ENCODE measurements at places on chromosomes 6 and 20.
A peak's percentile ranks its signal among the peaks of the same experiment; 100 is the strongest.

GRCh38 chr20:10434467-10434831 is 427 bp upstream of the MKKS start:
- DNase-seq: peak; percentile 45

DNA sequence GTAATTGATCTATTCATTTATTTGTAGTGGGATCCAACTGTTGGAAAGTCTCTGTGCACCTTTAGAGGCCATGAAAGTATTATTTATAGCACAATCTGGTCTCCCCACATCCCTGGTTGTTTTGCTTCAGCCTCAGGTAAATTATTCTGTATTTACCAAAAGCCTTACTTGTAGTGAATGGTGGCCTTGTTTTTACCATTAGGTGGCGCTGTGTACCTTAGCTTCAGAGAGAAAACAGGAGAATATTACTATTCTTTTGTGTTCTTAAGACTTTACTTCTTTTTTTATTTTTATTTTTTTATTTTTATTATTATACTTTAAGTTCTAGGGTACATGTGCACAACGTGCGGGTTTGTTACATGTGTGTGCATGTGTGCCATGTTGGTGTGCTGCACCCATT is 23.7 kb downstream of the PEX7 start:
- no peak for DNase-seq

- no peak for DNase-seq
Measured at GRCh38 chr6:122116835-122117627, 282.4 kb upstream of the HSF2 start.

GRCh38 chr20:51413857-51414256 is 128.7 kb downstream of the NFATC2 start:
- no peak for DNase-seq

- no peak for DNase-seq
Measured at GRCh38 chr6:66926060-66926459, 1219.0 kb upstream of the EYS start.

- DNase-seq: no peak
Measured at GRCh38 chr20:16942756-16943155, 194.6 kb downstream of the OTOR start.

DNA sequence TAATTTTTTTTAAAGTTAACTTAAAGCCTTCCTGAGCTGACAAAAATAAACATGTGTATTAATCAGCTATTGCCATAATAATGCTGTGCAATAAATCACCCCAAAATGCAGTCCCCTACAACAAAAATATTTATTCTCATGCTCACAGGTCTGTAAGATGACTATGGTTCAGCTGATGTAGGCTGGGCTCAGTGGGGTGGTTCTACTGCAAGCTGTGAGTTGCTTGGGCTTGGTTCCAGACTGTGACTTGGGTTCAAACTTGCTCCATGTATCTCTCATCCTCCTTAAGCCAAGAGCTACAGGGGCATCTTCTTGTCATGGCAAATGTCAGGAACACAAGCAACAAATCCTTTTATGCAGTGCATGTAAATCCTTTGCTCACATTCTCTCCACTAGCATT is 644.3 kb downstream of the KIF16B start:
- DNase-seq: no peak

DNA sequence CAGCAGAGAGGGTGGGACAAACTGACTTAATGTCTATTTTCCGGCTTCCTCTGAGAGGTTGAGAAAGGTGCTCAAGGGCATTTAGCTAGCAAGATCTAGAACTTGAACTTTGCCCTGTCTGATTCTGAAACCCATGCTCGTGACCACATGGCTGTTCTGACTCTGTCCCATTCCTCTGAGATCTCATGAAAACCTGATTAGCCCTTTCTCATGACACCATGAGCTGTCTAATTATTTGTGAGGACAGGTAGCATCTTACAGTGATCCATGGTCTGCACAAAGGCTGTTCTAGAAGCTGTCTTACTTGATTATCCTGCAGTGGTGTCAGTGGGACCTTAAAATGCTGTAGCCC is 89.6 kb upstream of the TOX2 start:
- no peak for DNase-seq

DNA sequence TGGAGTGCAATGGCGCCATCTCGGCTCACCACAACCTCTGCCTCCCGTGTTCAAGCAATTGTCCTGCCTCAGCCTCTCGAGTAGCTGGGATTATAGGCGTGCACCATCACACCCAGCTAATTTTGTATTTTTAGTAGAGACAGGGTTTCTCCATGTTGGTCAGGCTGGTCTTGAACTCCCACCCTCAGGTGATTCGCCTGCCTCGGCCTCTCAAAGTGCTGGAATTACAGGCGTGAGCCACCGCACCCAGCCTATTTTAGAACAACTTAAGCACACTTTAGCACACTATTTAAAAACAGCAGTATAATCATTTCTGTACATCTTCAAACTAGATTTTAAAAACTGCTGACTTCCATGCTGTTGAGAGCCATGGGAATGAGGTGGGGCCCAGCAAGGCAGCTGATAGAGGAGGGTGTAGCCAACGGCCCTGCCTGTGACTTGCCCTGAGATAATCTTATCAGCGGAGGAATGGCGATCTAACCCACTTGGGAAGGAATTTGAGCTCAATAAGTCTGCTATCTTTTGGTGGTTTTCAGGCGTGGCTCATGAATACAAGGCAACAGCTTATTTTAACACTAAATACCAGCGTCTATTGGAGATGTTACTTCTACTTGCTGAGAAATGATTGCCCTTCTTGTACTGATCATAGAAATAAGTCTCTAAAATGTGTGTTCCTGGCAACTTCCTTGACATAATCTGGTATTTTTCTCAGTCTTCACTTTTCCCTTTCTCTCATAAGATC is 12.1 kb downstream of the ZDHHC14 start:
- no peak for DNase-seq

GRCh38 chr6:117265410-117266256 is at the start of gene VGLL2:
Gene VGLL2, plus strand, starts transcription at chr6:117265558. Its CDS starts 206 bp downstream, at chr6:117265764.
- no peak for DNase-seq

- no peak for DNase-seq
Measured at GRCh38 chr6:20564777-20565176, 30.5 kb downstream of the CDKAL1 start.

DNA sequence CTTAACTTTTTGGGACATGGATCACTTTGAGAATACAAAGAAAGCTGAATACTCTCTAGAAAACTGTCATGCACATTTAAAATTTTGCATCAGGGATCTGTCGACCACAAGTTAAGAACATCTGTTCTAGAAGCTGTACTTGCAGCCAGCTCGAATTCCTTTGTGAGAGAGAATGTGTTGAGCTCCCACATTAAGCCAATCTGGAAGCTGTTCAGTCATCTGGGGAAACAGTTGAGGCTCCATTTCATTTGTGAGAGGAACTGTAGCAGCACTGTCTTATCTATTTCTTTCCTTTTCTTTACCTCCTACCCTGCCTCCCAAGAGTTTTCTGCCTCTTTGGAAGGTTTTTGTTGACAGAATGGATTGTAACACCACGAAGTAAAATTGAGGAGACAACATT is 50.8 kb downstream of the KAT14 start:
- DNase-seq: no peak

- peak; percentile 26 for DNase-seq
Measured at GRCh38 chr20:34708621-34709043, 4.5 kb downstream of the TP53INP2 start.

DNA sequence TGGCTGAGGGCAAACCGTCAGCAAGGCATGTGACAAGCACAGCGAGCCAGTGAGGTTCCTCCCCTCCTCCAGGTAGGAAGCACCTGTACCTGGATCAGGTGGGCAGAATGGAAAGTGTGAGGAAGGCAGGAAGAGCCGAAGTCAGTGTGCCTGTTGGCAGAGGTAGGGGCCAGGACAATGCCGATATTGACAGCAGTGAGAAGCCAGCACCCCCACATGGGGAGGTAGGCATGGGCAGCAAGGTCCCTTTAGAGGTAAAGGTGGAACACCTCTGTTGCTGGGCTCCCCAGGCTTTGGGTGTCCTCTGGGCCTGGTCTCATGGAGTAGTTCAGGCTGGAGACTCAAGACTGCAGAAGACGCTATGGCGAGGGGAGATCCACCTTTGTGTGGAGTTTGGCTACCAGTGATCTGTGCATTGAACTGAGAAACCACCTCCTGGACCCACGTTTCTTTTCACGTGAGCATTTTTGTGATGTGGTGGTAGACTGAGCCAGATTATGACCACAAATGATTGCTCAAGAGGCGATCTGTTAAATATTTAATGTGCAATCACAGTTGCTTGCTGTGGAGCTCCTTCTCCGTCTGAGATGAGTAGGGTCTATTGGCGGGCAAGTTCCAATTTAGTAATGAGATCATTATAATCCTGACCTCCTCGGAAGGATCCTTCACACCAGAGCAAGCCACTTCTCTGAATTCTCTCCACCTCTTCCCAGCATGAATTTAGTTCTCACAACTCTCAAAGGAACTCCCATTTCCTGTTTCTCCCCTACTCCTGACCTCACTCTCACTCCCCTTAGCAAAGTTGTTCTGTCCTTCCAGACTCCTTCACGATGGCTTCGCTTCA is 174.8 kb downstream of the CDH26 start:
- no peak for DNase-seq

- DNase-seq: no peak
Measured at GRCh38 chr6:14819001-14819400, 426.9 kb upstream of the JARID2 start.

DNA sequence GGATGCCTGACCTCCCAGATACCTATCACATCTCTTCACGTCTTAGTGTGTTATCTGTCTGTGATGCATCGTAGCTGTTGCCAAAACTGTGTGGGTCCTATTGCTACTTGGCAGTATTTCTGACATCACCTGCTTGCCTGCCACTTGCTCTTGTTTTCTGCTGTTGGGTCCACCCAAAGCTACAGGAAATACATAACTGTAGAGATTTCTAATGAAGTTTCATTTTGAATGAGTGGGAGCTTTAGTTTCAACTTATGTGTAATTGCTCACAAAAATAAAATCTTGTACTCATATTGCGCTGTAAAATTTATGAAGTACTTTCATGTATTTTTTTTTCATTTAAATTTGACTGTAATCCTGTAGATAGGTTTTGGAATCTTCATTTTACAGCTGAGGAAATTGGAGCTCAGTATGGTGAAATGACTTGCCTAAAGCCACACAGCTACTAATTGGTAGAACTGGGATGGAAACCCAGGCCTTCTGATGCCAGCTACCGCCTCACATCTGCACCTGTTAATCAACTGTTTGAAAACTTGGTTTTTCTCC is 113.6 kb upstream of the MAN1A1 start:
- no peak for DNase-seq

DNA sequence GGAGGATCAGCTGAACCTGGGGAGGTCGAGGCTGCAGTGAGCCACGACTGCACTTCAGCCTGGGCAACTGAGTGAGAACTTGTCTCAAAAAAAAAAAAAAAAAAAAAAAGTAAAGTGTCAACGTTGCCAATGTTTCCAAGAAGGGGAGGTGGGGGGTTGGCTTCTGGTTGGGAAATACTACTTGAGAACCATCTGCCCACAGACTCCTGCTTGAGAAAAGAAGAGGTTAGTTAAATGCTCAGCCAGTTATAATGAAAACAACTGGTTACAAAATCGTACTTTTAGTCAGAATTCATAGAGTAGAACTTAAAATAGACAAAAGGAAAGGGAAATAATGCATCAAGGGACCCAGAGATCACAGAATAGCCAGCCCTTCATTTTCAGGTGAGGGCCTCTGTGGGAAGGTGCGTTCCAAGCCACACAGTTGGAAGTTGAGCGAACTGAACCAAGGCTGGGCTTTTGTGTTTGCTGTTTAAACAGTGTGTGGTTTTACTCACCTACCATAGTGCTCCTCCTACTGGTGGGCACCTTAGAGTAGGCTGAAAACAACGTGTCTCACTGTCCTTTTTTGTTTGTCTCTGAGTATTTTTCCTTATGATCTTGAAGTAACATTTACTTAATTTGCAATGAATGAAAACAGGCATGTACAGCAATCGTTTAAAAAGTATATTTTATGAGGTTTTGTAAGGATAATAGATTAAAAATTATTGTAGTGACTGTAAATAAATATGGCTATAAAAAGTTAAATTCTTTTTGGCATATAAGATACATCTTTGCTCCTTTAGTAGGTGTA is 200.7 kb downstream of the BCAS1 start:
- no peak for DNase-seq

- no peak for DNase-seq
Measured at GRCh38 chr6:99603421-99604165, 3.0 kb upstream of the PRDM13 start.

GRCh38 chr6:35665573-35665972 is 23.1 kb downstream of the FKBP5 start:
- no peak for DNase-seq

DNA sequence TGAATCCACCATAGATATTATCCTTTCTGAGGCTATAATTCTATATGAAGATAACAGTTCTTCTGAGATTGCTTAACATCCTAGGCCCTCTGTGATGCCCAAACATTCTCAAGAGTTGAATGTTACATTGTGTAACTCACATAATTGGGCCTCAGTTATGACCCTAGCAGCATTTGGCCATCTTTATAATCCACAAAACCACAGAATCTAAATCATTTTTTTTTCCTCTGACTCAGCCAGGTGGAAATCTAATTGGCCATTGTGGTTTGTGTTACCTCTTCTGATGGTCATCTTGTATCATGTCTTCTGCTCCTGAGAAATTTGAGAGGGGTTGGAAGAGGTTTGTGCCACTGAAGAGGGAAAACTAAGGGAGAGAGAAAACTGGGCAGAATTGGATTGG is 99.5 kb downstream of the LINC00237 start:
- DNase-seq: no peak

- no peak for DNase-seq
Measured at GRCh38 chr6:75109022-75109421, 96.8 kb downstream of the COL12A1 start.

DNA sequence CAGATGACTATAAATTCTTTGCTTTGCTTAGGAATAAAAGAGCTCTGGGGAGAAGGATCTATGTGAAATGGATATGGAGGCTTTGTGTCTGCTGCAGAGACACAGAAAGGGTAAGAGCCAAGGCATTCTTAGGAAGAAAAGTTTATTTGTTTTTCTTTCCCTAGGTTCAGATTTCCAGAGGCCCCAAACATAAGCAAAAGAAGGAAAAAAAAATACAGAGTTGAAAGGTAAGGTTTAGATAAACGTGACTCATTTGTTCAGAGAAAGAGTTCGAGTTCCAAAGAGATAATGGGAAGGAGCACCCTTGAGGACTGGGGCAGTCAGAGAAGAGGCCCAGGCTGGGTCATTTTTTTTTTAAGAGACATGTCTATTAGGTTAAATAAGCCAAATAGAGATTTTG is 27.4 kb upstream of the BMP5 start:
- DNase-seq: no peak

DNA sequence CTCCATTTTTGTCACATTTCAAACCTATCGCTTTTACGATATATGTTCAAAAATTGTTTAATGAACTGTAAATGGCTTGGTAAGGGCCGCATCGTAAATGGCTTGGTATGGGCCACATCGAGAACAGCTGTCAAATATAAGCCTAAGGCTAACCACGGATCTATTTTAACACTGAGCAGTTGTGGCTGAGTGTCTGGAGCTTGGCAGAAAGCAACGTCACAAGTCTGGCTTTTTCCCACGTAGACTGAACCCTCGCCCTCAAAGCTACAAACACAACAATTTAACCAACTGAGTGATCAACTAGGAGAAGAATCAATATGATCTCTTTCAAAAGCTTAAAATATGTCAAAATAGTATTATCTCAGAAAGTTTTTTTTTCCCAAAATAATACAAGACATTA is 71.4 kb upstream of the PRSS16 start:
- DNase-seq: no peak
